Fibroblast of the conjunctiva (primary cell): ENCODE measurements at places on chromosomes 12 and 14.
A peak's percentile ranks its signal among the peaks of the same experiment; 100 is the strongest.

GRCh38 chr12:124434951-124435805 lies 132.2 kb downstream of the NCOR2 start:
- DNase-seq: no peak

- DNase-seq: no peak
Measured at GRCh38 chr14:24712374-24712773, 78.4 kb upstream of the GZMB start.

DNA sequence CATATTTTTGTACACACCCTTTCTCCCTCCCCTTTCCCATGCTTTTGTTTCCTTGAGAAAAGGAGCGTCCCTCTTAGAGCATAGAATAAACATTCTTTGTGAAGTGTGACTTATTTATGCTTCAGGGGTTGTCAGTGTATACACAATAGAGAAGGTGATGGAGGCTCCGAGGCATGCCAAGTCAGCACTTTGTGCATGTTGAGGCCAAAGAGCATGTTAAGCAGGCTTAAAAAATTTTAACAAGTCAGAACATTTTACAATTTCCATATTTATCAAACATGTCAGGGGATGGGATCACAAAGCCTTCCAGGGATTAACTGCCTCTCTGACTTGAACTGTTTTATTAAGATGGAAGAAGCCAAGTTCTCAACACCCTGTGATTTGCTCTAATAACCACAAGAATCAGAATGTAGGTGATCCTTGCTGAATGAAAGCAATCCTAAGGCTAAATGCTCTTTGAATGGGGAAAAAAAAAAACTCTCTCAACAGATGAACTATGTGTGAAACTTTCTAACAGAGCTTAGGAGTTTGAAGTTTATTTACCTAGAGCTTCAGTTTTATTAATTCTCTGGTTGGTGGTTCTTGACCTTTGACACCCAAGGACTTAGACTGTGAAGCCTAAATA lies 223.1 kb downstream of the RAD51B start:
- peak; percentile 37 for DNase-seq

- DNase-seq: no peak
Measured at GRCh38 chr12:107066691-107067090, 26.7 kb downstream of the CRY1 start.

- DNase-seq: no peak
Measured at GRCh38 chr12:125149160-125150108, 84.2 kb downstream of the AACS start.

GRCh38 chr12:79294590-79294989 lies 396.2 kb downstream of the PAWR start:
- no peak for DNase-seq

DNA sequence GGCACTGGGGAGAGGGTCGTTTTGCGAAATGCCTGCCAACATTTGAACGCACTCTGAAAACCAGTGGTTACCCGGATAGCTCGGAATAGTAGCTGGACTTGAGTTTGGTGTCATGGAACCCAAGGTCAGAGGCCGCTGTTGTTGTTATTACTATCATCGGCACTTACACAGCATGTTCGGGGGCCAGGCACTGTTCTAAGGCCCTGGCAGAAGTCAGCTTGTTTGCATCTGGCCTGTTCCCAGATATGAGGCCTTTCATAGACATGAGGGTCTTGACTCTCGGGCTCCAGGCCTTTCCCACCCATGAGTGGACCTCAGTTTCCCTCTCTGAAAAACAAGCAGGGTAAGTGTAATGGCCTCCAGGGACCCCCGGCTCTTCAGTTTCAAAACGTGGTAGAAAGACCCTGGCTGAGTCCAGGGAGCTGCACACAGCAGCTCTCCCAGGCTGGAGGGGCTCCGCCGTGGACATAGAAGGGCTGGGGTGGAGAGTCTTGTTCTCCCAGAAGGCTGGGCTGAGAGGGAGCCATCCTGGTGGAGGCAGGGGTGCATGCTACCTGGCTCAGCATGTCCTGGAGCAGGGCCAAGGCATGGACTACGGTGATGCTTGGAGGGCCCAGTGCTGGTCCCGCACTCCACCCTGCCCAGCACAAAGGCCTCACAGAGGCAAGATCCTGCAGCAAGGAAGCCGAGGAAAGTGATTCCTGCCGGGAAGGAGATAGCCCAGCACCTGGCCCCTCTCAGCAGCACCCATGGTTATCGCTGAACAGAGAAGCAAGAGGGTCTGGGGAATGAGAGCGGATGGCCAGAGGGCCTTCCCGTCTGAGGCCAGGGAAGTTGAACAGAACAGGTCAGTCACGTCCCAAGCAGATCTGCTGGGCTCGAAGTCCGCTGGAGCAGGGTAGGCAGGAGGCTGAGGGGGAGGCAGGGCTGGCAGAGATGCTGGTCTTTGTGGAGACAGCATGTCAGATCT lies 63.5 kb upstream of the C14orf180 start:
- DNase-seq: no peak

DNA sequence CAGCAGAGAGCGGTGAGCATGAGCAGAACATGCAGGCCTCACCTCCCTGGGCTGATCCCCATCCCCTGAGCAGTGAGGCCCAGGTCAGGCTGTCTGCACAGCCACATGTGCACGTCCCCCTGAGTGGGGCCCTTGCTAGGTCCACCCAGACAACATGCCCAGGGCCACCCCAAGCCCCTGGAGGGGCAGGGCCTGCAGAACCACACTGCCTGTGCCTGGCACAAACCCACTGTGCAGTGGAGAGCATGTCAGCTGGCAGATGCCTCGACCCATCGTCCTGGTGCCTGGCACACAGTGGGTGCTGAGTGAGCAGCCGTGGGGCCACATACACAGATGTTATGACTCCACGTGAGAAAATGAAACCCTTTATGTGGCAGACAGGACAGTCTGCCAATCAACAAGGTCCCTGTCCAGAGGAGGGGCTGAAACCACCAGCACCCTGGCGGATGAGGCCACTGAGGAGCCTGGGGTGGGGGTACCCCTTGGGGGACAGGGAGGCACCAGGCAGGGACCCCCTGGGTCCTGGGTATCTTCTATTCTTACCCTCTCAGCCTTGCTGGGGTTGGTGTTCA lies 8.3 kb downstream of the ANHX start:
- no peak for DNase-seq

DNA sequence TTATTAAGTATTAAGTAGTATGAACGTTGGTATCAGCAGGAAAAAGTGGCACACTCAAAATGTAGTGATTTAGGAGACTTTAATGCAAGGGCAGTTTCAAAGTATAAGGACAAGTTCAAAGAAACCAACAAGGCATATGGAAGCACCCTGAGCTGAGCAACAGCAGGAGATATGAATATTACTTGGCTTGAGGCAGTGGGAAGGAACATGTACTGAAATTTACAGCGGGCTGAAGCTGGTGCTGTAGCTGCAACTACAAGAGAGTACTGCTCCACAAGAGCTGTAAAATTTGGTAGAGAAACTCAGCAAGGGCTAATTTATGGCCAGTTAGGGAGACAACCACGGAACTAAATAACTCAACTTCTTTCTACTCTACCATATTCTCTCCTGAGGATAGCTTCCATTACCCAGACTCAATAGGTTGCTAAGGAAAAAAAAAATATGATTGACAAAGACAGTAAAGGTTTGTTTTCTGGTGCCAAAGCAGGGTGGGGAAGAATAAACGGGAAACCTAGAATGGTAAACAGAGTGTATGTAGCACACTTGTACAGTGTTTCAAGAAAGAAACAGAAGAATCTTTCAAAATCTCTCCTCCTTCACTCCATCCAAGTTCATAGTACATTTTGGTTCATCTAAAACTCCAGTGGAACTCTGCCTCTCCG lies 487.8 kb upstream of the MGAT4C start:
- DNase-seq: no peak

- DNase-seq: no peak
Measured at GRCh38 chr12:72433298-72433697, 161.1 kb downstream of the TRHDE start.

DNA sequence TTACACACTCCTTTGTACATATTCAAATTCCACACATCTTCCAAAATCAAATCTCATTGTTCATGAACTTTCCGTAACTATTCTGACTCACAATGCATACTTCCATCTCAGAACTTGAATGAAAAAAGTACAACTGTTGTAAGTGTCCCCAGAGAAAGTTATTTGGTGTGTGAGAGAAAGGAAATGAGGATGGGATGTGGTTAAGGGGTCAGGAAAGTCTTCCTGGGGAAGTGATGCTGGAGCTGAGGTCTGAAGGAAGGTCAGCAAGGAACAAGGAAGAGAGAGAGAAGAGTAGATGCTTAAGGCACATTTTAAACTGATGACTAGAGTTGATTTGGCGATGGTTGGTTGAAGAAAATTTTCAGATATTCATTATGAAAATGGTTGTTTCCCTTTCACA lies 340.0 kb upstream of the STXBP6 start:
- DNase-seq: no peak

DNA sequence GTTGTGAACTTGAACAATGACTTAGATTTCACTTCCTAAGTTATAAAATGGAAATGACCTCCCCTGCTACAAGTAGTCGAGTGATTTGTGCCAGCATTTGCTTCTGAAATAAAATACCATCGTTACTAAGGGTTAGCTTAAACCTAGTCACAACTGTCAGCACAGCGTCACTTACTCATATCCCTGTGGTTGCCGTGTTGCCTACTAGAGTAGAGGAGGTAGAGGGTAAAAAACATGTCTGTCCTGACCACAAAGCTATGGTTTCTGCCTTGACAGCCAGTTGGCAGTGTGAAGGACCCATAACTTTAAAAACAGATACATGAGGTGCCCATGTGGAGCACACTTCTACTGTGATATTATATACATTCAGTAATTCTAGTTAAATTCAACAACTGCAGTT lies 234.2 kb upstream of the RGS6 start:
- no peak for DNase-seq

- no peak for DNase-seq
Measured at GRCh38 chr14:56494167-56494566, 85.4 kb upstream of the TMEM260 start.

DNA sequence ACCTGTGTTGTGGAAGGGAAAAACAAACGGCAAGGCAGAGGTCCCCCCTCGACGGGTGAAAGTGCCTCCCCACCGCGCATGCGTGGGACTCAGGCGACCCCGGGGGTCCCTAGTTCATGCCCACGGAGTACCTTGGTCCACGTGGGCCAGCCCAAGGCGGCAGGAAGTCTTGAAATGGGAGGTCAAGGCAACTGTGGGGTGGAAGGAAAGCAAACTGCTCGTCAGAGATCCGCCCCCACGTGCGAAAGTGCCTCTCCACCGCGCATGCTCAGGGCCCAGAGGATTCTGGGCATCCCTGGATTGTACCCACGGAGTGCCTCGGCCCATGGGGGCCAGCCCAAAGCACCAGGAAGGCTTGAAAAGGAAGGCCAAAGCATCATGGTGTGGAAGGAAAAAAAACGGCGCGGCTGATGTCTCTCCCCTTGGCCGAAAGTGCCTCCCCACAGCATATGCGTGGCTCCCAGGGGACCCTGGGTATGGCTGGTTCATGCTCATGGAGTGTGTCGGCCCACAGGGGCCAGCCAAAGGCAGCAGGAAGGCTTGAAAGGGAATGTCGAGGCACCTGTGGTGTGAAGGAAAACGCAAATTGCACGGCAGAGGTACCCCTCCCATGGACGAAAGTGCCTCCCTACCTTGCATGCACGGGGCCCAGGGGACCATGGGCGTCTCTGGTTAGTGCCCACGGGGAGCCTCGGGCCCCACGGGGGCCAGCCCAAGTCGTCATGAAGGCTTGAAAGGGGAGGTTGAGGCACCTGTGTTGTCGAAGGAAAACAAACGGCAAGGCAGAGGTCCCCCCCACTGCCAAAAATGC lies 369.7 kb downstream of the ALG10 start:
- no peak for DNase-seq

- no peak for DNase-seq
Measured at GRCh38 chr12:29228474-29229157, 79.5 kb downstream of the FAR2 start.

DNA sequence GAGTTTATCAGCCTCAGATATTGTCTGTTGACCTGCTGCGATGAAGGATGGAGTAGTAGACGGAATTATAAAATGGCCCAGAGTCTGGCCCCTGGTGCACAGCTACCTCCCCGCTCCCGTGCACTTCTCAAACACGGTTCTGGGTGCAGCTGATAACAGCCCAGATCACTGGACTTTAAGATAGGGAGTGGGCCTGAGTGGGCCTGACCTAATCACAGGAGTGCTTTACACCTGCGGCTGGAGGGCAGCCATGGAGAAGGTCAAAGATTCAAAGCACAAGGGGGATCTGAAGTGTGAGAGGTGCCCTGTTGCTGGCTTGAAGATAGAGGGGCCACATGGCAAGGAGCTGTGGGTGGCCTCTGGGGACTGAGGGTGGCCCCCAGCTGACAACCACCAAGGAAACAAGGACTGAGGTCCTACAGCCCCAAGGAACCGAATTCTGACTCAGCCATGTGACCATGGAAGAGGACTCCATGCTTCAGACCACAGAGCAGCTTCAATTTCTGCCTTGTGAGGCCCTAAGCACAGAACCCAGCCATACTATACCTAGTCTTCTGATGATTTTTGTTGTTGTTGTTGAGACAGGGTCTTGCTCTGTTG lies 113.4 kb downstream of the ZNF664 start:
- no peak for DNase-seq

GRCh38 chr12:12999271-12999958 lies 650 bp downstream of the HEBP1 start:
- DNase-seq: no peak

DNA sequence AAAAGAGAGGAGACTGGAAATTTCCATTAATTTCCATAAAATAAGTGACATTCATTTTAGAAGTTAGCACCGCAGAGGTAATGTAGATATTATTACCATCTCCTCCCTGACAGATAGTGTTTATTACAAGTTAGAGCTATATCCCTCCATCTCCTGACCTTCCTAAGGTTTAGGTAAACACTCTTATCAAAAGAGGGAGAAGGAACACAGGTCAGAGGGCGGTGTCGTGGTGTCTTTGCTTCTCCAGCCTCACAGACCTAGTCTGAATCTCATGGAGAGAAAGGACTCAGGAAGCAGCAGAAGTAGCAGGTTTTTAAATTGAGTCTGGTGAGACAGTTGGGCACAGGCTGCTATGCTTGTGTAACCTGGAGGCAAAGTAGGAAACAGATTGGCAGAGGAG lies 11.5 kb upstream of the POC1B start:
- no peak for DNase-seq

DNA sequence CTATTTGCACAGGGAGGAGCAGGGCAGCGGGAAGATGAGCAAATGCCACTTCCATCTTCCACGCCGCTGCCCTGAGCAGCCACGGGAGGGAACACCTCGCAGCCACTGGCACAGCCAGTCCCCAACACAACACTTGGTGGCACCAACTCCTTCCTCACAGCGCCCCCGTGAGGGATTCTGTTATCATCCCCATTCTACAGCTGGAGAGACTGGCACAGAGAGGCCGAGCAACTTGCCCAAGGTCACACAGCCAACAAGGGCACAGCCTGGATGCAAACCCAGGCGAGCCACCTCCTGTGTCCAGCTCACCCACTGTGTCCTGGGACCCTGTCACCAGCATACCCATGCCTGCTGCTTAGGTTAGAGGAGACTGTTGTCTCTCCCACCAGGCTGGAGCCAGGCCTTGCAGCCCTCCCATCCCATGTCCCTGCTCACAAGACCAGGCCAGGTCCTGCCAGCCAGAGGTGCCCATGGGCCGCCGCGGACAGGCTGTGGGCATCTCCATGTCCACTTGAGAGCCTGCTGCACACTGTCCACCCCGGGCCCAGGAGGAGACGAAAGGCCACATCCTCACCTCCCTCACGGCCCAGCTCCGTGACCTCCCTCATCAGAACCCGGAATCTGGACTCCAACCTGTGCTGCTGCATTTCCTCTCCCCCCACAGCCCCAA lies 57.0 kb downstream of the NCOR2 start:
- DNase-seq: no peak

GRCh38 chr14:92641306-92641705 lies 107.1 kb downstream of the LGMN start:
- no peak for DNase-seq

- DNase-seq: no peak
Measured at GRCh38 chr12:126588586-126589249, 1523.5 kb downstream of the AACS start.

GRCh38 chr12:32181498-32182175 lies 75.0 kb downstream of the BICD1 start:
- DNase-seq: peak; percentile 3
